ENCODE measurements at places on chromosomes 4 and X. TPM values are rescaled to one million over a fixed set of nuclear protein-coding genes. Genes with fewer than 3 reads are reported as not detected.

GRCh38 chr4:184811526-184812198, 14.1 kb downstream of the ACSL1 start:
- H3K4me3 ChIP-seq = no peak overlapping the region
- DNase-seq = no peak
- peaks cover 49% of the 10 kb centered on the region for H3K4me1 ChIP-seq
- peaks cover 2% of the 10 kb centered on the region for H3K36me3 ChIP-seq
- H3K27ac ChIP-seq = no peak overlapping the region

Gene TEX11
- total RNA-seq = not detected

Gene GLRA3
- not detected for total RNA-seq

DNA sequence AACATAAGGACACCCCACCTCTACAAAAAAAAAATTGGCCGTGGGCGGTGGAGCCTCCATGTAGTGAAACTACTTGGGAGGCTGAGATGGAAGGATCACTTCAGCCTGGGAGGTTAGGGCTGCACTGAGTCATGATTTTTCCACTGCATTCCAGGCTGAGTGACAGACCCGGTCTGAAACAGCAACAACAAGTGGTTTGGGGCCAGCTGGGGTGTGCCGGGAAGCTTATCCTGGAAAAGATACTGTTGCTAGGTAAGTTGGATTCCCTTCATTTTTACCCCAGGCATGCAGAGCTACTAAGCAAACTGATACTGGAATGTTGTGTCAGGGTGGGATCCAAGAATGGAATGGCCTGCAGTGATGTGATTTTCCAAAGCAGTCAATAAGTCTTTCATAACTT, 57.0 kb downstream of the XAGE2 start:
- H3K27me3 ChIP-seq = no peaks in the 10 kb centered on the region
- no peak for DNase-seq
- peaks cover 21% of the 10 kb centered on the region for H3K4me1 ChIP-seq
- H3K4me3 ChIP-seq = no peak overlapping the region
- H3K27ac ChIP-seq = peak overlapping the region; percentile 31

DNA sequence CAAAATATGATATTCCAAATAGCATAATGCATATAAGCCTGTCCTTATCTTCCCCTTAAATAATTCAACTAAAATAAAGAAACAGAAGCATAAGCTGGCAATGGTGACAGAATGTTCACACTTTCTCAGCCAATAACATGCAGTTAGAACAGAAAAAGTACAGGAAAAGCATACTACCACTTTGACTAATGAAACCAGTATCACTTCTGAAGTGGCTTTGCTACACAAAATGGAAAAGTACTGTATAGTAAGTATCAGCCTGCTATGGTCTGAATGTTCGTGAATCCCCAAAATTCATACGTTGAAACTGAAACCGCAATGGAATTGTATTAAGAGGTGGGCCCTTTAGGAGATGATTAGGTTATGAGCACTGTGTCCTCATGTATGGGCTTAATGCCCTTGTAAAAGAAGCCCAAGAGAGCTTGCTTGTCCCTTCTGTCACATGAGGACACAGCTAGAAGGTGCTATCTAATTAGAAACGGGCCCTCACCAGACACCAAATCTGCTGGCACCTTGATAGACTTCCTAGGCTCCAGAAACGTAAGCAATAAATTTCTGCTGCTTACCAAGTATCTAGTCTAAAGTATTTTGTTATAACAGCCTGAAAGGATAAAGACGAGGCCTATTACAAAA, 102.6 kb downstream of the PRDM5 start:
- H3K27ac ChIP-seq = no peak overlapping the region
- H3K4me3 ChIP-seq = no peak overlapping the region
- H3K36me3 ChIP-seq = no peaks in the 10 kb centered on the region

Gene PCYT1B
- total RNA-seq = 1.0 TPM

Gene RTL9
- total RNA-seq = 0.05 TPM

Gene MYOZ2
- not detected for total RNA-seq

DNA sequence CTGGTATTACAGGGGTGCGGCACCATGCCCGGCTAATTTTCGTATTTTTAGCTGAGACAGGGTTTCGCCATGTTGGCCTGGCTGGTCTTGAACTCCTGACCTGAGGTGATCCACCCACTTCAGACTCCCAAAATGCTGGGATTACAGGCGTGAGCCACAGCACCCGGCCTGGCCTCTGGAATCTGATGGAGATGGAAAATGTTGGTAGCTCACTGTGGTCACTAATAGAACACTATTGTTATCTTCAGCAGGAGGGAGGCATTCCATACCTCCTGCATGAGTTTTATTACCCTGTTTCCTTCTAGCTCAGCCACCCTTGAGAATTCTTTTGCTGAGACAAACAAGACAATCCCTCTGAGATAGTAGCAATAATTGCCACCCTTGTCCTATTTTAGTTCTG, 105.0 kb downstream of the SHROOM3 start:
- no peaks in the 10 kb centered on the region for H3K27me3 ChIP-seq
- H3K36me3 ChIP-seq = no peaks in the 10 kb centered on the region
- H3K27ac ChIP-seq = no peak overlapping the region
- H3K4me1 ChIP-seq = peaks cover 23% of the 10 kb centered on the region

DNA sequence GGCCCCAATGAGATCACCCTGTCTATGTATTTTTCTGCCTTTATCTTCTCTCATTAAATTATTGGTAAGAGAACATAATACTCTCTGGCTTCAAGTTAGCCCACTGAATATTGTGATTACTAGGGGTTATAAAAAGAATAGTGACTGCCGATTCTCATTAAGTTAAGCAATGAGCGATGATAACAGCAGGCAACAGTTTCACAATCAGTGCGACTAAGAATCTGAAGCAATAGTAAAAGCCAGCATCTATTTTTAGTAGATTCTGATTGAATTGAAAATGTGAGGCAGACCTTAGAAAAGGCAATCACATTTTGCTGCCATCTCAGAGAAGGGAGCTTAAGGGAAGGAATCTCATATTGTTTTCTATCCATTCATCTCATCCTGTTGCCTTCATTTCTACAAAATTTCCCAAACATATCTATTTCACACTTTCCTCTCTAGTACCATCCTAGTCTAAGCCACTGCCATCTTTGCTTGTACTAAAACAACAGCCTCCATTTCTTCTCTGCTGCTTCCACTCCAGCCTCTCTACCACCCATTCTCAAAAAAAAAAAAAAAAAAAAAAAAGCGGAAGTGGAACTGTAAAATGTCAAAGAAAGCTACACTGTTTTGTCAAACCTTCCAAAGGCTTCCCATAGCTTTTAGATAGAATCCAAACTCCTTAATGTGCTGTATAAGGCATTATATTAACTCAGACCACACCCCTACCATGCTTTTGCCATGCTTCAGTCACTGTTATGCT, 17.4 kb downstream of the GABRA4 start:
- no peak overlapping the region for H3K27ac ChIP-seq
- peaks cover 57% of the 10 kb centered on the region for H3K27me3 ChIP-seq
- DNase-seq = no peak
- no peak overlapping the region for H3K4me3 ChIP-seq

Gene MAGEA11
- total RNA-seq = not detected

GRCh38 chrX:37491686-37492085, 79.8 kb upstream of the LANCL3 start:
- no peak overlapping the region for H3K27ac ChIP-seq
- H3K4me3 ChIP-seq = no peak overlapping the region
- no peaks in the 10 kb centered on the region for H3K4me1 ChIP-seq
- H3K27me3 ChIP-seq = no peaks in the 10 kb centered on the region

- peaks cover 2% of the 10 kb centered on the region for H3K4me1 ChIP-seq
- DNase-seq = no peak
- H3K27me3 ChIP-seq = peaks cover 29% of the 10 kb centered on the region
- peaks cover 2% of the 10 kb centered on the region for H3K36me3 ChIP-seq
Measured at GRCh38 chr4:26544421-26544820, 39.5 kb upstream of the TBC1D19 start.

Gene JCHAIN
- not detected for total RNA-seq

DNA sequence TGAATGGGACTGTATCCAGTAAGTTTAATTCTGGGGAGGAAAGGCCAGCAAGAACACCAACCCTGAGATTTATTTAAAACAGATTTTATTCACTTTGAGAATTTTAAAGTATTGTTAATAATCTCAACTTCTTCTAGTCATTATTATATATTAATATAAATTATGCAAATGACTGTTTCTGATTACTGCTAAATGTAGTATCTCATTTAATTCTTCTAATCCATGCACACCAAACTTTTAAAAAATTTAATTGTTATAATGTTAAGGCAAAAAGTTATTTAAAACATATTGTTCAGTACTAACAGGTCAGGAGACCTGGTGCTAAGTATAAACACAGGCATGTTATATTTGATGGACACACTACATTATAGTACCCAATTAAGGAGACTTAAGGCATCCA, 8.1 kb downstream of the RLIM start:
- H3K36me3 ChIP-seq = peaks cover 9% of the 10 kb centered on the region
- H3K4me1 ChIP-seq = no peaks in the 10 kb centered on the region
- no peaks in the 10 kb centered on the region for H3K27me3 ChIP-seq
- no peak overlapping the region for H3K27ac ChIP-seq
- no peak for DNase-seq

- no peak overlapping the region for H3K4me3 ChIP-seq
- H3K27me3 ChIP-seq = no peaks in the 10 kb centered on the region
- H3K27ac ChIP-seq = no peak overlapping the region
Measured at GRCh38 chr4:34039766-34040165, 2204.5 kb downstream of the ARAP2 start.

Gene MAGEC1
- total RNA-seq = not detected

- peaks cover 13% of the 10 kb centered on the region for H3K27me3 ChIP-seq
- peak; percentile 89 for DNase-seq
- peak overlapping the region; percentile 76 for H3K27ac ChIP-seq
- peaks cover 16% of the 10 kb centered on the region for H3K4me1 ChIP-seq
Measured at GRCh38 chr4:189202182-189202868, 738.3 kb upstream of the FRG1 start.
